ENCODE measurements at places on chromosomes 6 and 20.
A peak's percentile ranks its signal among the peaks of the same experiment; 100 is the strongest.

DNA sequence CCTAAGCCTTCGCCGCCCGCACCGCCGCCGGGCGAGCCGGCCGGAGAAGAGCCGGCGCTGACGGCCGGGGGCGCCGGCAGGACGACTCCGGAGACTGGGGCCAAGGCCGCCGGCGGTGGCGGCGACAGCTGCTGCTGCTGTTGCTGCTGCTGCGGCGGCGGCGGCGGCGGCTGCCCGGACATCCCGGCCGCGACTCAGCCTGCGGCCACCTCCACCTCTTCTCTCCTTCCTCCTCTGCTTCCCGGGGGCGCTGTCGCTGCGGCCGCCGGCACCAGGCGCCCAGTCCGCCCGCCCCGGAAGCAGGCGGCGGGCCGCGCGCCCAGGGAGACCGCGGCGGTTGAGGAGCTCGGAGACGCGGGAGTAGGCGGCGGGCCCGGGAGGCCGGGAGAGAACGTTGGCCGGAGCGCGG, 307 bp downstream of the RANBP9 start:
- DNase-seq = no peak

GRCh38 chr6:110592765-110593164, 116.4 kb upstream of the SLC22A16 start:
- DNase-seq = no peak

- DNase-seq = no peak
Measured at GRCh38 chr6:90158936-90159335, 137.7 kb downstream of the BACH2 start.

- DNase-seq = no peak
Measured at GRCh38 chr6:30818391-30818841, 65.9 kb upstream of the DDR1 start.

DNA sequence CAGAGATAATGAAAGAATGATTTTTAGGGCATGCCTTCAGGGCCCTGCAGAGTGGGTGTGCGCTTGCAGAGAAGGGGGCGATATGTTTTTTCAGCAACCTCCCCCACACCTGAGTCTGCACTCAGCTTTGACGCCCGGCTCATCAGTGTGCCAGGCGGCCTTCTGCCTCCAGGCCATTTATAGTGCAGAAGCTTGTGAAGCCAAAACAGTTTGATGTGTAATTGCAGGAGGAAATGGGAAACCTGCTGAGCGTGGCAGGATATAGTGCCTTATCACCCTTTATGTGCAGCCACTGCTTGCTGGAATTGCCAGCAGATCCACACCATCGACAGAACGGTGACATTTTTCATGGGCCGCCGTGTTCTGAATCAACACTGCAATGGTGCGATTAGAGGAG, 178.2 kb downstream of the CDH4 start:
- DNase-seq = no peak

GRCh38 chr6:12022953-12023388, 10.9 kb downstream of the HIVEP1 start:
- DNase-seq = no peak

DNA sequence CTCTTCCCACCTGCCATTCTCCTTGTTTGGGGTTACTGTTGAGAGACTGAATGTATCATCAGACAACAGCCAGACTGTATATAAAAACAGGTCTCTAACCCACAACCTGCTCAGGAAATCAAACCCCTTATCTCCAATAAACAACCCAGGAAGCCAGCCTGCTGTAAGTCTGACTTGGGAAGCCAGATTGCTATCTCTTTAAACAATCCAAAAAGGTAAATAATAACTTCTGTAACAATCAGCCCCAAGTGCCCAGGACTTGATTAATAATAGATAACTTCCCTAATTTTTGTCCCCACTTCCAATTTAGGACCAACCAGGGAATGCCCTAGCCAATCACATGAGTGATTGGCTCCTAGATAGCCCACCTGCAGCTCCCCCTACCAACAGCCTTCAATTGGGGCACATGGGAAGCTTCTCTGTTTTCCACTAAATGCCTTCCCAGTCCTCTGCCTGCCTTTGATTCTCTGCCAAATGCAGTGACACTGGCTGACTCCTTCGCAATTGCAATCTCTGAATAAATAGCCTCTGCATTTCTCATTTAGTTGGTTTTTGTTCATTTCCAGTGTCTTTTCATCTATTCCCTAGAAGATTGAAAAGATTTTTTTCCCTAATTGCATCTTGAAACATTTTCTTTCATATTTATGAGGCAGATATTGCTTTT, 117.1 kb upstream of the TAB2 start:
- DNase-seq = peak; percentile 48

GRCh38 chr6:27894839-27895762, 17.1 kb downstream of the OR2B2 start:
- DNase-seq = peak; percentile 92

GRCh38 chr6:41430875-41431274, 95.5 kb downstream of the NCR2 start:
- DNase-seq = no peak
